D341Med (cell line): ENCODE measurements at places on chromosomes 2 and 18.

DNA sequence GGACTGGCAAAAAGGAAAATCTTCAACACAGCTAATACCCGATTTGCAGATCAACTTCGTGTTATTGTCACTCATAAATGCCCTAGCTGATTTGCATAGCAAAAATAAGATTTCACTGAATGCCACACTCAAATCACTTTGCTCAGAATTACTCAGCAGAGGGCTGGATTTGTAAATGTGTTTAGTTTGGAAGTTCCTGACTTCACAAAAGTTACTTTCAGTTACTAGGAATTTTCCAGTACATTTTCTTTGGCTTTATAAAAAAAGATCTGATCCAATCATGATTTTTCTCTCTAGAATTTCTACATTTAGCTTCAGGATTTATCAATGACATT lies 433.3 kb upstream of the ID2 start:
- DNase-seq, result no peak

DNA sequence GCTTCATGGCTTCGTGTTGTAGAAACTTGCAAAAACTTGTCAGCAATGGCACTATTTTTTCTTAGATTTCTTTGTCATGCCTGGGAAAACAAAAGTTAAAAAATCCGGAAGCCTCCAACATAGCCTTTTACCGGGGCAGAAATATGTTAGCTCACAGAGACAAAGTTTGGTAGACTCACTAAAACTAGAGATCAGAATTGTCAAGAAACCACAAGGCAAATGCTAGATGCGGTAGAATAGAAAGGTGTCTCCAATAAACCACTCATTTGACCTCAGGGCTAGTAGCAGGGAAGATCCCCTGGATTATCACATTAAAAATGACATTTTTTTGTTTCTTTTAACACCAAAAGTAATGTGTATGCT lies 405 bp downstream of the CASP10 start:
- DNase-seq, result no peak

DNA sequence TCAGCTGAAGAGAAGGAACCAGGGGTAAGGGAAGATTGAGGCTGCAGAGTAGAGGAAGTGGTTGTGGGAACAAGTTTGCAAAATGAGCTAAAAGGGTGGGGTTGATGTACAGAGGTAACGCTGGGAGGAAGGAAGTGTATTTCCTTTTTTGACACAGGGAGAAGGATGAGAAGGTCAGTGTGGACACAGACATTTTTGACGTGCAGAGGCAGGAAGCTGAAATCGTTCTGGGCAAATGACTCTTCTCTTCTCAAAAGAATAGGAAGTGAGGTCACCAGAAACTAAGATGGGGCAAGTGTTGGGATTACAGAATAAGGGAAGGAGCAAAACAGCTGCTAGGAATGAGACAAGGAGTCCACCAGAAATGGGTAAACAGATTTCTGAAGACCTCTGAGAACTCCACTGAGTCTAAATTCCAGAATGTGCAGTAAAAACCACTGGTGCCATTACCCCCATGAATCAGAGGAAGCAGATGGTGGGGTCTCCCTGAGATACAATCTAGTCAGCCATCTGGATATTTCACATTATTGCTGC lies 20.0 kb upstream of the RNF149 start:
- no peak for DNase-seq

GRCh38 chr18:3323900-3324299 lies 62.0 kb downstream of the MYL12B start:
- no peak for DNase-seq

DNA sequence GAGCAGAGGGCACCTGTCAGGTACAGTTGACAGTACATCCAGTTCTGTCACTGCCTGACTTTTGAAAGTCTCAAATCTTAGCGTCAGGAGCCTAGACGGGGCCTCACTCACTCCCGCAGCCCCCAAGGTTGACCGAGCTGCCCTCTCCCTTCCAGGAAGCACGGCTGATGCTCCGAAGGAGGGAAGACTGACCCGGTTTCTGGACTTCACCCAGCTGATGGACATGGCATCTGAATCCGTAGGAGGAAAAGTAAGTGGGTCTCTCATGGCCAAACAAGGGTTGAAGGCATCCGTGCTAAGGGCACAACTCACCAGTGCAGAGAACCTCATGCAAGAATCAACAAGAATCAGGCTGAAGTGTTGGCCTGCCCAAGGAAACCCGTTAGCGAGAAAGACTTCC lies 12.9 kb downstream of the ALLC start:
- DNase-seq, result no peak

- DNase-seq, result peak; percentile 72
Measured at GRCh38 chr2:231611273-231612108, 18.8 kb downstream of the TEX44 start.

- DNase-seq, result no peak
Measured at GRCh38 chr18:9321736-9322135, 12.8 kb upstream of the TWSG1 start.

- DNase-seq, result no peak
Measured at GRCh38 chr18:857986-858385, 45.9 kb upstream of the YES1 start.

DNA sequence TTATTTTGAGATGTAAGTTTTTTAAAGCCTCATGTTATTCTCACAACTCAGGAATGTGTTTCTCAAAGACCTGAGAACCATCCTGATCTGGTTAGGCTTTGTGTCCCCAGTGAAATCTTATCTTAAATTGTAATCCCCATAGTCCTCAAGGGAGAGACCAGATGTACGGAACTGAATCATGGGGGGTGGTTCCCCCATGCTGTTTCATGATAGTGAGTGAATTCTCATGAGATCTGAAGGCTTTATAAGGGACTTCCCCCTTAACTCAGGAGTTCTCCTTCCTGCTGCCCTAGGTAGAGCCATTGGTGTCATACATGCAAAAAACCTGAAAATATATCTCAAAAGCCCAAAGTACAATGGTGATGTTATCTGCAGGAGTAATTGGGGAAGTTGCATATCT lies 836.7 kb downstream of the CBLN2 start:
- no peak for DNase-seq

DNA sequence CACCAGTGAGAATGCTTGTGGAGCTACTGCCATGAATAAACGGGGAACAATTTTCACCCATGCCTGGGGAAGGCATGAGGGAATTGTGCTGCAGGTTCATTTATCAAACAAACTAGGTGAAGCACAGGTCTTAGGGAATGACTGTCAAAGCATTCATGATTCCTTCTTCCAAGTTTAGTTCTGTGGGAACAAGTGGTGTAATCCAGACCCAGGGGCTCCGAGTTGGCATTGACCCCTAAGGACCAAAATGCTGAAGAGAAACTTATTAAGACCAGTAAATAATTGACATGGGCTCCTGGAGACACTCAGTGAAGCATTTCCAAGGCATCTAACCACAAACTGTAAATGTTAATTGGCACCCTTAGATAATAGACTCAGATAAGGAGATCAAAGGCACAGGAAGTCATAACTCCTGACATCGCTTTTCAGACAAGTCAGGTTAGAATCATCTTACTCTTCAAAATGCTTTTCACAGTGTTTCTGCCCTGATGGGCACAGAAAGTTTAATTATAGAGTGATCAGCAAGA lies 96.9 kb downstream of the SPP2 start:
- DNase-seq, result no peak

DNA sequence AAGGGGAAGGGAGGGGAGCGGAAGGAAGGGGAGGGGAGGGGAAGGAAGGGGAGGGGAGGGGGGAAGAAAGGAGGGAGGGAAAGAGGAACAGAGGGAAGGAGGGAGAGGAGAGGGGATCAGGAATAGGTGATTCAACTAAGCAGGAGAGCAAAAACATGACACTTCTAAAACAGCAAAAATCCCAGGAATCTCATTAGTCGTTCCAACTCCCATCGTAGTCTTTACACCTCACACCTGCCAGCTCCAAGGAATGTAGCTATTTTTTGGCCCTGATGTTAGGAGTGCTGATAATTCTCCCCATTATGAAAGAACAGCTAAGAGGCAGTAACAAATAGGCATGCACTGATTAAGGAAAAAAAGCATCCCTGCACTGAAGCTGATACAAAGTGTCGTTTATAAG lies 709.9 kb upstream of the PKDCC start:
- no peak for DNase-seq

- DNase-seq, result peak; percentile 3
Measured at GRCh38 chr2:128311755-128312341, 6.8 kb downstream of the HS6ST1 start.

GRCh38 chr2:241126771-241127202 lies 22.5 kb downstream of the PASK start:
- no peak for DNase-seq

DNA sequence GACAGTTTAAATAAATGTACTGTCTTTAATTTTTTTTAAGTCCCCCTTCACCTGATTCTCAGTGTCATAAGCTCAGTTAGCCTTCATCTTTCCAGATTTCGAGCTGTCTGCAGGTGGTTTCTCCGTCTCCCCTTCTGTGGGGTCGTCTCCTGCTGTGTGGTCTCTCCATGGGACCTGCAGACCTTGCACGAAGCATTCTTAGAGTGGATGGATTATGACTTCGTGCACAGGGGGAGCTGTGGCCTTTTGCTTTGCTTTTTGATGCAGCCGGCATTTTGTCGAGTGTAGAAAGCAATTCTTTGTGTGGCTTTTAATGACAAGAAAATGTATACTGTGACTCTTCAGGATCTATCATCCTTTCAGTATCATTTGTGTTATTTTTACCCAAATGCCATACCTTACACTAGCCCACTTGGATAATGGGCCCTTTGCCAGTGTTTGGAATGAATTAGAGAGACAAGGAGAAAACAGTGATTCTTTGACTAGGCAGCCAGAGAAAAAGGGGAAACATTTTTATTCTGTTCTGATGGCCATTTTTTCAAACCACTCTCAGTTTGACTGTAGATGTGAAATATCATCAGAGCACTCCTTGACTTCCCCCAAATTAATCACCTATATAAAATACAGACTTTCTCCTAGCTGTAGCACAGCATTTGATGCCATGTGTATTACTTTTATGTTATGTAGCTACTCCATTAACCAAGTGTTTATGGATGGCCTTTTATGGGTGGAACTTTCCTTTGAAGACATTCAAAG lies 54.3 kb downstream of the ITGA6 start:
- DNase-seq, result no peak

GRCh38 chr18:70368903-70369302 lies 80.1 kb downstream of the SOCS6 start:
- no peak for DNase-seq

DNA sequence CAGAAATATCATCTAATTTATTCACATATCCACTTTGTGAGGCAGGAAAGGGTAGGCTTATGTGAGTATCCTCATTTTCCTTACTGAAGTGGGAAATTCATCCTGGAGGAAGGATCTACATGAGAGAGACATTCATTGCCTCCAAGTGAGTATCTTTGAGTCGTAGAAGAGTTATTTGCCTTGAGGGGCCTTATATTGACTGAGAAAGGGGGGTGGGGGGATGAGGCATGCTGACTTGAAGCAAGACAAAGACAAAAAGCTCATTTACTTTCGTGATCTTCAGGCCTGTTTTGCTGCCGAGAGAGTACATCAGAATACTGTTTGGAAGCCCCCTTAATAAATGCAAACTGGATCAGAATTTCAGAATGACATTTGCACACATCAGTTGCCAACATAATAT lies 17.6 kb upstream of the NEDD4L start:
- DNase-seq, result no peak

DNA sequence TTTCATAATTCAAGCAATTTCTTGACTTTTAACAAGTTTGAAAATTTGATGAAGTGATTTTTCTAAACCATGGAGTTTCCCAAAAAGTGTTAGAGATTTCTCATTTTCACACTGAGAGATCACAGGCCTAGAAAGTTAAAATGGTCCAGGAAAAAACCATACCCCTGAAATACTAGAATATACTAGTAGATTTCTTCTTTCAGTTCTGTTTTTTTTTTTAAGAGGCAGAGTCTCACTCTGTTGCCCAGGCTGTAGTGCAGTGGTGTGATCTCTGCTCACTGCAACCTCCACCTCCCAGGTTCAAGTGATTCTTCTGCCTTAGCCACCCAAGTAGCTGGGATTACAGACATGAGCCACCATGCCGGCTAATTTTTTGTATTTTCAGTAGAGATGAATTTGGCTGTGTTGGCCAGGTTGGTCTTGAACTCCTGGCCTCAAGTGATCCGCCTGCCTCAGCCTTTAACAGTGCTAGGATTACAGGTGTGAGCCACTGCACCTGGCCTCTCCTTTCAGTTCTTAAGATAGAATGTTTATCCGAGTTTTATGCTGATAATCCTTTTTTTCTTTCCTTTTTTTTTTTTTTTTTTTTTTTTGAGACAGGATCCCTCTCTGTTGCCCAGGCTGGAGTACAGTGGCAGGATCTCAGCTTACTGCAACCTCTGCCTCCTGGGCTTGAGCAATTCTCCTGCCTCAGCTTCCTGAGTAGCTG lies 14.4 kb downstream of the MTHFD2 start:
- no peak for DNase-seq

DNA sequence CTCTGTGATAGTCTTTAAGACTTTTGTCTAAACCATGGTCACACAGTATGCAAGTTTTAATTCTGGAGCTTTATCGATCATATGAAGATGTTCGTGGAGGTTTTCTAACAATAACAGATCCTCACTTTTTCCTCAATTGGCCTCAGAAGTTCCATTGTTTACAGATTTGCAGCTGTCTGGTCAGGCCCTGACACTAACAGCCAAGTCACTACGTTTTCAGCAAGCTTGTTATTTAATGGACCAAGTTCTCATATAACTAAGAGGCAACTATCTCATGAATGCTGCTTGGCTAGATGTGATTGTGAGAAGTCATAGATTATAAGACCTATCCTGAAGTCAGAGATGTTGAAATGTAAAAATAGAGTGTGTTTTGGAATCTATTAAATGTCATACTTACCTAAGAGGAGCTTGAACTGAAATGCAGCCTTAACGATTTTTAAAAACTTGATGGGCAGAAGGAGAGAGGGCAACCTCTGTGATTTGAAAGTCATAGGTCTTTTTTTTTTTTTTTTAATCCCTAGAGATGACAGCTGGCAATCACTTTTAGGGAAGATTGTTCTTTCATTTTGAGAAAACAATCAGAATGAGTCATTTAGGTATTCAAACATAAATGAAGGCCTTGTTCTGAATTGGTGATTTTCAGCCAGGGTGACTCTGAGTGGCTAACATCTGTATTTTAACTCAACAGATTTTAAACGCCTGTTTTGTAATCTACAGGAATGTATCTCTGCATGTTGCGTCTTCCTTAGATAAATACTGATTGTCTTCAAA lies 48.4 kb upstream of the NEMP2 start:
- no peak for DNase-seq

DNA sequence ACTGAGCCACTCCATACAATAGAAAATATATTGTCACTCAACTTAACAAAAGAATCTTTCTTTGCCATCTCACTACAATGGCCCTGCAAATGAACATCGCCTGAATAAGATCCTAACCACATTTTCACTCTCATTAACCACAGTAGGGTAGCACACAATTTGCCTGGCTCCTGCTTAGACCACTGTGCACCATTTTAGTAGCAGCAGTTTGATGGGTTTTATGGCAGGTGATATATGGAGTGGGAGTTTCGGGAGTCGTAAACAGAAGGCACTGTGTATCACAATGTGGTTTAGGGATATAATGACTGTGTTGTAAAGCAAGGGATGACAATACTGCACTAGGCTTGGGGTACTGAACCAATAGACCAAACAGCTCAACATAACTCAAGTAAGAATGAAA lies 617.4 kb downstream of the BCL11A start:
- DNase-seq, result no peak

- no peak for DNase-seq
Measured at GRCh38 chr2:165902934-165903333, 50.6 kb downstream of the TTC21B start.

- DNase-seq, result peak; percentile 40
Measured at GRCh38 chr2:71299507-71299906, 32.1 kb upstream of the ZNF638 start.

GRCh38 chr2:215848698-215849097 lies 164.7 kb downstream of the MREG start:
- no peak for DNase-seq
